ENCODE measurements at places on chromosomes 6 and 20.

DNA sequence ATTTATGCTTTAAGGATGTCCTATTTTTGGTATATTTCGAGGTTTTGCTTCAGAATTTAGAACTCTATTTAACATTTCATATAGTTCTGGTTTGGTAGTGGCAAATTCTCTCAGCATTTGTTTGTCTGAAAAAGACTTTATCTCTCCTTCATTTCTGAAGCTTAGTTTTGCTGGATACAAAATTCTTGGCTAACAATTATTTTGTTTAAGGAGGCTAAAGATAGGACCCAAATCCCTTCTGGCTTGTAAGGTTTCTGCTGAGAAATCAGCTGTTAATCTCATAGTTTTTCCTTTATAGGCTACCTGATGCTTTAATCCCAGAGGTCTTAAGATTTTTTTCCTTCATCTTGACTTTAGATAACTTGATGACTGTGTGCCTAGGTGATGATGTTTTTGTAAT lies 162.7 kb upstream of the B3GAT2 start:
- DNase-seq = no peak

GRCh38 chr6:148445116-148445515 lies 102.5 kb downstream of the SASH1 start:
- DNase-seq = no peak

GRCh38 chr6:110368284-110368683 lies 10.1 kb upstream of the METTL24 start:
- no peak for DNase-seq

- no peak for DNase-seq
Observed at GRCh38 chr20:49905415-49906091, 9.8 kb downstream of the SPATA2 start.

DNA sequence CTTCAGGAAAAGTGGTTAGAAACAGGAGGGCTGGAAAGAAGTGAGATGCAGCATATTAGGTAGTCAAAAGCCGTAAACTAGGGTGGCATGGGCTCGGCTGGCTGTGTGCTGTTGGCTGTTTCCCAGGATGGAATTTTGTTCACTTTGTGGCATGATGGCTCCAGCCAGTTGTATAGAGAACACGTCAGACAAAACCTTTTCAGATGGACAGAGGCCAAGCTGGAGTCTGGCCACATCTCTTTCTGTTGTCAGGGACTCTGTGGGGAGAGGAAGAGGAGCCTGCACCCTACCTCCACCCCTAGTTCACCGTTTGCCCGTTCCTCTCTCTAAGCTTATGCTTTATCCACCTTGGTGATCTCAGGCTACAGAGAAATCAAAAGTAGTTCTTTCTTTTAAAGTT lies 22.0 kb downstream of the C6orf89 start:
- no peak for DNase-seq

DNA sequence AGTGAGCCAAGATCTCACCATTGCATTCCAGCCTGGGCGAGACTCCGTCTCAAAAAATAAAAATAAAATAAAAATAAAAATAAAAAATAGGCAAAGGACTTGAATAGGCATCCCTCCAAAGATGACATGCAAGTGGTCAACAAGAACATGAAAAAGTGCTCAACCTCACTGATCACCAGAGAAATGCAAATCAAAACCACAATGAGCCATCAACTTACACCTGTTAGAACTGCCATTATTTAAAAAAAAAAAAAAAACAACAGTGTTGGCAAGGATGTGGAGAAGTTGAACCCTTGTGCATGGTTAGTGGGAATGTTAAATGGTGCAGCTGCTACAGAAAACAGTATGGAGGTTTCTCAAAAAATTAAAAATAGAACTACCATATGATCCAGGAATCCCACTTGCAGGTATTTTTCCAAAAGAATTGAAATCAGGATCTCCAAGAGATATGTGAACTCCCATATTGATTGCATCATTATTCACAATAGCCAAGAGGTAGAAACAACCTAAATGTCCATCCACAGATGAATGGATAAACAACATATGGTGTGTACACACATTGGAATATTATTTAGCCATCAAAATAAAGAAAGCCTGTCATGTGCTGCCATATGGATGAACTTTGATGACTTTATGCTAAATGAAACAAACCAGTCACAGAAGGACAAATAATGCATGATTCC lies 2.8 kb downstream of the C20orf203 start:
- DNase-seq = no peak

GRCh38 chr20:1933465-1933870 lies 38.3 kb downstream of the SIRPA start:
- no peak for DNase-seq

- no peak for DNase-seq
Observed at GRCh38 chr6:135974426-135974825, 122.9 kb downstream of the PDE7B start.

- DNase-seq = no peak
Observed at GRCh38 chr6:113625850-113626249, 231.3 kb upstream of the MARCKS start.

DNA sequence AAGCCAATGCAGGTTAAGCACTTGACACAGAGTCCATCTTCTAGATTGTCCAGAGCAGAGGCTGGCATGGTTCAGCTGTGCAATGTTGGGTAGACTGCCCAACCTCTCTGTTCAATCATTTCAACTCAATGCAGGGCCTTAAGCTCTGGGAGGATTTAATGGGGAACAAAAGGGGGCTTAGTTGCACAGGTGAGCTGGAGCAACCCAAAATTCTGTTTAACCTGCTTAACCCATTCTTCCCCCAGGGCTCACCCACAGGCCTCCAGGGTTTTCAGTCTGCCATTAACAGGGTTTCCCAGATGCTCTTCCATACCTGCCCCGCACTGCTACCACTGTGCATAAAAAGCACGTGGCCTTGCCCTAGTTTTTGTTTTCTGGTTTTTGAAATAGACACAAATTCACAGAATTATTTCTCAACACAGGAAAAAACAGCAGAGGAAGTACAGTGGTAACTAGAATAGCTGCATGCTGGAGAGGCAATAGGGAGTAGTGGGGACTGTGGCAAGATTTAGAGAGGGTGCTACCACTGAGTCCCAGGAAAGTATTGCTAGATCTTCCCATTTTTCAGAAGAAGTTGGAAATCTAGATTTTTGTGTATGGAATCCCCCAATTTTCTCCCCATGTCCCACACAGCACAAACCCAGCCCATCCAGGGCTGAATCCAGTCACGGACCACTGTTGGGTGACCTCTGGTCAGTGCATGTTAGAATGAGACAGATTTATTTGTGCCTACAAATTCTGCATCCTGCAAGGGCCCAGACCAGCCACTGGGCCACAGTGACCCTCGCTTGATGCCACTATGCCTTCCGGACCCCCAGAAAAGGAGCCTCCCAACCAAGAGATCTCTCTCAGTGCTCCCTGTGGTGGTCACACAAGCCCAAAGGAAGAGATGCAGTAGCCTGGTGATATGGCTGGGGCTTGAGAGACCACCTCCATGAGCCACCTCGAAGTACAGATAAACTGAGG lies 4.6 kb downstream of the PTGIS start:
- no peak for DNase-seq

GRCh38 chr20:17391127-17391771 lies 139.9 kb downstream of the BFSP1 start:
- no peak for DNase-seq

DNA sequence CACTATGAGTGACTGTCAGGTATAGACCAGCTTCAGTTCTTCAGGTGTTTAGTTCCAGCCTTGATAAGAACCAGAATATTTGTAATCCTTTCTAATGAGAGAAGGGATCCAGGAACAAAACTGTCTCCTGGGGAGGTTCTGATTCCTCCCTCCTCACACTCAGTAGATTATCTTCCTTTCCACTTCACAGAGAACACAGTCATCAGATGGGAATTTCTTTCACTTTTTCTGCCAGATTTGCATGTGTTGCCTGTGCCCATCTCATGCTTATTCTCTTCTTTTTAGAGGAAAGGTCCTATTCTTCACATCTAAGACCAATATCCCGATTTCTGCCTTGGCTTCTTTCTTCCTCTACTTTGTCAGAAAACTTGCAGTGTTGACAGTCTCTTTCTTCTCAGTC lies 50.8 kb downstream of the CD109 start:
- DNase-seq = no peak

- DNase-seq = peak; percentile 36
Observed at GRCh38 chr6:32194825-32195651, 2.6 kb upstream of the GPSM3 start.

GRCh38 chr20:19008497-19008896 lies 194.9 kb downstream of the SCP2D1 start:
- no peak for DNase-seq

GRCh38 chr6:7561153-7561964 lies 19.9 kb downstream of the DSP start:
- DNase-seq = no peak

- no peak for DNase-seq
Observed at GRCh38 chr20:38965264-38965663, 3.1 kb downstream of the DHX35 start.

GRCh38 chr6:24052590-24052961 lies 73.4 kb upstream of the NRSN1 start:
- DNase-seq = no peak

DNA sequence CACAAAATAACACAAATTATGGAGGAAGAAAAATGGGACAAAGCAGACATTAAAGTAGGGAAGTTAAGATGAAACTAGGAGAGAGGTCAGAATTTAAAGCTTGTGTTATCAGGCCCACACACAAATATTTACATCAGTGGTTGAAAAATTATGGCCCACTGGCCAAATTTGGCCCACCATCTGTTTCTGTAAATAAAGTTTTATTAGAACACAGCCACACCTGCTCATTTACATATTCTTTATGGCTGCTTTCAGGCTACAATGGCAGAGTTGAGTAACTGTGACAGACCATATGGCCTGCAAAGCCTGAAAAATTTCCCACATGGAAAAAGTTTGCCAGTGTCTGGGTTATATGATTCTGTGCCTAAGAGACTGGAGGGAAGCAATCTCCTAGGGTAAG lies 49.0 kb downstream of the SLC22A23 start:
- no peak for DNase-seq

- DNase-seq = no peak
Observed at GRCh38 chr6:157412791-157413190, 31.8 kb downstream of the ZDHHC14 start.

DNA sequence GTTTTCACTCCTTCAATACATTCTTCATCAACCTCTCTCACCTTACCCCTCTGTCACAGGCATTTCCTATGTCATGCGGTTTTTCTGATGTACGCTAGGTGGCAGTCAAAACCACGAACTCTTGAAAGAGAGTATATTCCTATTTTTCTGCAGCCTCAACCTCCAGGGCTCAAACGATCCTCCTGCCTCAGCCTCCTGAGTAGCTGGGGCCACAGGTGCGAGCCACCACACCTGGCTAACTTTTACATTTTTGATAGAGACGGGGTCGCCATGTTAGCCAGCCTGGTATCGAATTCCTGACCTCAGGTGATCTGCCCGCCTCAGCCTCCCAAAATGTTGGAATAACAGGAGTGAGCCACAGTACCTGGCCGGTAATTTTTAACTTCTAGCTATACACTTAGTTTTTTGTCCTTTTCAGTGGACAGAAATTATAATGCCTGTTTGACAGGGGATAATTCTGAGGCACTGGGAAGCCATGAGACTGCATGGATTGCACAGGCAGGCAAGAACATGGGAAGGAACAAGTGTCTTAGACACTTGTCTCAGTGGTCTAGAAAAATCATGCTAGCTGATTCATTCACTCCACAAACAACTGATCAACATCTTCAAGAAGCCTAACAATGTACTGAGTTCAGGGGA lies 22.5 kb upstream of the HFE start:
- DNase-seq = peak; percentile 45

DNA sequence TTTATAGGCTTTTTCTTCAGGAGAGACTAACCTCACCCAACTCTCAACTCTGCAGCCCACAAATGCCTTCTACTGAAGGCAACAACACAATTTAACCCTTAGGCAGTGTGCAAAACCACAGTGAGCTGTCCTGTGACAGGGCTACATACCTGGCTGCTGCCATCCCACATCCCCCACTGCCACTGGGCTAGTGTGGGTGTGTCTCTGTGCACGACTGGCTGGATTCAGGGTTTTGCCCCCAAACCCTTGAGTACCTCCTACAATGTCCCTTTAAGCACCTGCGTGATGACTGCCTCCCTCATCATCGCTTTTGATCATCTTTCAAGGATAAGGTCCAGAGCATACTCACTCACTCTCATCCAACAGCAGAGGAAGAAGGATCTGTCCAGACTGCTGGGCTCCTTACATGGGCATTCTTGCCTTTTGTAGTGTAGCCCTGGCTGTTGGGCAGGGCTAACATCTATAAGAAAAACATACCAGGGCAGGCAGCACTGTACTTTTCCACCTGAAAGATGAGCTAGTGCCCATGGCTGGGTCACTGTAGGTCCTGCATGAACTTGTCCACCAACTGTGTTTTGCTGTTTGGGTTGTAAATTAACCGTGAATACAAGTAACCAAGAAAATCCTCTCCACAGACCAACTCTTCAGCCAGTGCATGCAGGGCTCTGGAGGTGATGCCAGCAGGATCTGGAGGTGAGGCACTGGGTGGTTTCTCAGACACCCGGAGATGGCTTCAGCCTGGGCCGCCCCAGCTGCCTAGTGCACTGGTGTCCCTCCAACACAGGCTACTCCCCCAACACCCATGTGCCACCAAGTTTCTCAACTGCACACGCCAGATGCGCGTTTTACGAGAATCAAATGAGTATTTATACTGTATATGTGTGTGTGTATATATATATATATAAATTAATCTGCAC lies 45.2 kb downstream of the PLCG1 start:
- no peak for DNase-seq

DNA sequence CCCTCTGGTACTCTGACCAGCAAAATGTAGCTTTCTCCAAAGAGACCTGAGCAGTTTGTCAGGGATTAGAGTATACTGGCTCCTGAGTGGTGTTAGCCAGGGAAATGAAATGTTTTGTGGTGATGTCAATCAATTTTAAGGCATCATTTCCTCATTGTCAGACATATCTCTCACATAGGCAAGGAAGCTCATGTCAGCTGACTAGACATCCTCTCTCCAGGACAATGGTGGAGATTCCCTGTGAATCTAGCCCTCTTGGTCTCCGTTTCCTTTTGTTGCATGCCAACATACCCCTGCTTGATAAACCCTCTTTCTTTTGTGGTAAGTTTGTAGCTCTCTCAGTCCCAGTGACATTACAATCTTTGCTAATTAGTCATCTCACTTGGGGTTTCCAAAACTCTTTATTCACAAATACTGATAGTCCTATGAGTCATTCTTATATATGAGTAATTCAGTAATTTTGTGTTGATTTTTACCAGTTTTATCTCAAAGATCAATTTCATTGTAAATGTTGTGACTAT lies 135.6 kb upstream of the PTPRK start:
- peak; percentile 37 for DNase-seq

- DNase-seq = no peak
Observed at GRCh38 chr6:167993831-167994230, 3.6 kb upstream of the KIF25 start.

DNA sequence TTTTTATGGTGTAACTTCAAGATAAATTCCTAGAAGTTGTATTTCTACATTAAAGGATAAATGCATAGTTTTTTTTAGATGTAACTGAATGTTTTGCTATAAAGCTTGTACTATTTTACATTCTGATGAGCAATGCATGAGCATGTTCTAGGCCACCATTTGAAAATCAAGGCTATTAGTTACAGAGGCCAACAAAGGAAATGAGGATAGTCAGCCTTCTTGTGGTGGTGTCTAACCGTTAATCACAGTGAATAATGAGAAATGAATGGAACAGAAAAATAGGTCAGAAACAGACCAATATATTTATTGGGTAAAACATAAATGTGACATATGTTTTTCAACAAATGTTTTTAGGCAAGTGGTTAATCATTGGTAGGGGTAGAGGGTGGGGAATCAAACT lies 37.6 kb upstream of the L3MBTL3 start:
- DNase-seq = no peak

- DNase-seq = no peak
Observed at GRCh38 chr20:31368301-31368700, at the start of gene DEFB118. Gene DEFB118 (plus strand): TSS chr20:31368601. CDS start chr20:31368651, 50 bp downstream.
